Cortex of kidney (tissue), 1 donor: ENCODE measurements at places on chromosomes 5 and 9.

GRCh38 chr9:107483666-107484065 lies 5.9 kb downstream of the KLF4 start:
- DNase-seq: no peak

GRCh38 chr5:137791799-137792198 lies 37.6 kb upstream of the HNRNPA0 start:
- no peak for DNase-seq

- no peak for DNase-seq
These were observed 23.3 kb downstream of the ZDHHC11B start for GRCh38 chr5:761059-761771.

DNA sequence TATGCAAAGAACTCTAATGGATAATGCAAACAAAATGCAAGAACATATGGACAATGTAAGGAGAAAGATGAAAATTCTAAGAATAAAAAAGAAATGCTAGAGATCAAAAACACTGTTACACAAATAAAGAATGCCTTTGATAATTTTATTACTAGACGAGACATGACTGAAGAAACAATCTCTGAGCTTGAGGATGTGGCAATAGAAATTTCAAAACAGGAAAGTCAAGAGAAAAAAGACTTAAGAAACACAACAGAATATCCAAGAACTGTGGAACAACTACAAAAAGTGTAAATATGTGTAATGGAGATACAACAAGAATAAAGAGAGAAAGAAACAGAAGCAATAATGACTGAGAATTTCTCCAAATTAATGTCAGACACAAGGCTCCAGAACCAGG lies 140.5 kb upstream of the ACOT12 start:
- no peak for DNase-seq

- DNase-seq: no peak
These were observed 362.7 kb downstream of the GADD45G start for GRCh38 chr9:89967527-89967926.

- no peak for DNase-seq
These were observed 96.5 kb upstream of the LHFPL2 start for GRCh38 chr5:78744951-78745534.

DNA sequence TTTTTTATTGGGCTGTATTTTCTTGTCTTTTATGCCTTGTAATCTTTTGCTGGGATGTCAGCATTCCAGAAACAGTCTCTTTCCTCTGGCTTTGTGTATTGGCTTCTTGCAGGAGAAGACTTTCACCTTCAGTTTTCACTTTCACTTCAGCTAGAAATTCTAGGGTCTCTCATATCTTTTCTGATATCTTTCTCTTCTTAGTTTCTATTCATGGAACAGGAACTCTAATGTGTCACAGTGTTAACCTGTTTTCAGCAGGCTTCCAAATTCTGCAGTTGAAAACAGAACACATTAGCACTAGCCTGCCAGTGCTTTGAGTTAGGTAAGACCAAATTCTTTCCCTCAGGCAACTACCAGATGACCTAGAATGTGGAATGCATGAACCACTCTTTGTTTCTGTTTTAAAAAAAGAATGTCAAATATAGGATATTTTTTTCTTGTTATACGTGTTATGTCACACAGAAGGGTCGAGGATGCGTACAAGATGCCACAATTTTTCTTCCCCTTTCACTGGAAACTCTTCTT lies 164.7 kb downstream of the TUSC1 start:
- DNase-seq: no peak

DNA sequence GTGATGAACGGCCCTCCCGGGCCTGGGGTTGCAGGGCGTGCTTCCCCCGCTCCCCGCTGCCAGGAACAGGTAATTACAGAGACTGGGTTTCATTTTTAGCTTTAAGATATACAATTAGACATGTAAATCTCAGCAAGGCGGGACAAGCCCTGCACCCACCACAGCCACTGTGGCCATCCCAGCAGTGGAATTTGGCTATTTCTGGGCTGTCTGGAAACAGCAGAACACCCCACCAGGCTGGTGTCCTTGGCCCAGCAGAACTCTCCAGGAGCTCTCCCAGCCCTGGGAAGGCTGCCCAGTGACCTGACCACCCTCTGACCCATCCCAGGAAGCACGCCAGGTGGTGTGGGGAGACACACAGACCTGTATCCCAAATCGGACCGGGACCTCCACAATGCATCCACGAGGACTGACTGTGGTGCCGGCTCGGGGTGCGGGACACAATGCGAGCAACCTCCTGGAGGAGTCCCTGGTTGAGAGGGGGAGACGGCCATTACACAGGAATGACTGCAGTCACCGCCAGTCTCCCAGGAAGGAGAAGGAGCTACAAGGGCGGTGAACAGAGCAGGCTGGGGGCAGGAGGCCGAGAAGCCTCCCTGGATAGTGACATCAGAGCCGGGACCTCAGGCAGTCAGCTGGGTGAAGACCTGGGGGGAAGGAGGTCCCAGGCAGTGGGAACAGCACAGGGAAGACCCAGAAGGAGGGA lies 17.3 kb downstream of the EEIG1 start:
- no peak for DNase-seq

- no peak for DNase-seq
These were observed 490.7 kb downstream of the CDH18 start for GRCh38 chr5:19497229-19497815.

DNA sequence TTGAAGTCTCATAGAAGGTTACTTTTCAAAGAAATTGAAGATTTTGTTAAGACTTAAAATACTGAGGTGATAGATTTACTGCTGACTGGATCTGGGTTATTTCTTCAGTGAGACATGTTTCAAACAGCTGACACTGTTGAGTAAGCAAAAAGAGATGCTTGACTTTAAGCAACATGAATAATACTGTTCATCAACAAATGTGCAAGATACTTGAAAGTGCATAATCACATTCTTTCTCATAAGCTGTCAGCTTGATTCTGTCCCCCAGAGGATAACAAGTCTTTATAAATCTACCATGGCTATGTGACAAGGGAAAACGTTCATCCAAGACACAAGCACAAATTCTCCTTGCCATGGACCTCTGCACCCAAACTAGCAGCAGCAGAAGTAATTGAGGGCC lies 260.1 kb upstream of the CDH18 start:
- DNase-seq: no peak

- DNase-seq: no peak
These were observed 171.1 kb upstream of the SMIM23 start for GRCh38 chr5:171614511-171614910.

GRCh38 chr9:93681269-93682154 lies 105.1 kb downstream of the PHF2 start:
- no peak for DNase-seq

DNA sequence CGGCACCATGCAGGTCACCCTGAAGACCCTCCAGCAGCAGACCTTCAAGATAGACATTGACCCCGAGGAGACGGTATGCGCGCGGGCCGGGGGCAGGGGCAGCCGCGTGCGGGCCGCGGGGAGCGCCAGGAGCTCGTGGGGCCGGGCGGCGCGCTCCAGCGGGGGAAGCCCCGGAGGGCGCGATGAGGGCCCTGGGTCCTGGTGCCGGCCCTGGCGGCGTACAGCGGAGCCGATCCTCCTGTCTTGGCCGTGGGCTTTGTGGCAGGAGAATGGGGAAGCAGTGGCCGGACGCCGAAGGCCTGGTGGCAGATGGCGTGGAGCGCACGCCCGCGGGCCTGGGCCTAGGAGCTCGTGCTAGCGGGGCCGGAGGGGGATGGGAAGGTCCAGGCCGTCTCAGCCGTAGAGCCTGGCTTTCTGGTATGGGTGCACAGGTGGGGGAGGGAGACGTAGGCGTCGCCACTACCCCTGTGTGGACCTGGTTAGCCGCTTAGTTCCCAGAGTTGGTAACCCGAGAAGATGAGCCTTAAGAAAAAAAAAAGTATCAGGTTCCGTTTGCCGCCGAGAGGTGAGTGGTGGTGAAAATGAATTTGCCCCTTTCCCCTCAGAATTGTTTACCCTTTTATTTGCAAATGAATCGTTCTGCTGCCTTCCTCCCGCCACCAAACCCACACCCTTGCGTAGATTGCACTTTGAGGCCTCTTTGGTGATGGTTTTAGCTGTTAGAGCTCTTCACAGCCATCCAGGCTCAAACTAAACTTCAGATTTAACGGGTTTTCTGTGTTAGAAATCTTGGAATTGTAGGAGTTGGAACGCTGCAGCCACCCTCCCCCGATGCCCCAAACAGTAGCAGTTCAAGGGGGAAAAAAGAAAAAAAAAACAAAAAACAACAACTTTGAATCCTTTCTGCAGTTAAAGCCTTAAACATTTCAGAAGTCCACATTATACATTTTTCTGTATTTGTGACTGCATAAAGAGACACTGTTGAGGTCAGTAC lies 841 bp downstream of the RAD23B start:
- no peak for DNase-seq

- DNase-seq: no peak
These were observed 693.3 kb upstream of the WWC1 start for GRCh38 chr5:167598166-167598565.

DNA sequence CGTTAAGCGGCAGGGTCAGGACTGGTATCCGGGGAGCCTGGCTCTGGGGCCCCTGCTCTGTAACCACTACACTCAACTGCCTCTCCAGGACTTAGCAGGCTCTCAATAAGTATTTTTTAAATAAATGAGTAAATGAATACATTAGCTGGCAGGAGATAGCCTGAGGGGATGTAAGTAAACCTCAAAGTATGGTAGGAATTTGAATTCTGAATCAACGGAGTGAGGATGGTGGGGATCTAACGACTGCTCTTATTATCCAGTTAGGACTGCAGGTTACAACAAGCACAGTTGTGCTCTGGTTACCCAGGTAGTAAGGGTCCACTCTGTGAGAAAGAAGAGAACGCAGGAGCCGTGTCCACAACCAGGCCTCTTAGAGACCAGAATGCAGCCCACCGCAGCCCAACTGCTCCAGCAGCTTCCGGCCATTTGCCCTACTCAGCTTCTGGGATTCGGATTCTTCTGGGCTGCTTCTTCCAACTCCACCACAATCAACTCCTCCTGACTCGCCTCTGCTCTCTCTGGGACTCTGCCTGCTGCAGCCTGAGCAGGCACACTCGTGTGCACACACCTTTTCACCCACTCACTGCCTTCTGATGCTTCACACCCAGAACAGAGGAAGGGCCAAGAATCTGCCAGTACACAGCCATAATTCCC lies 52.6 kb downstream of the MED27 start:
- no peak for DNase-seq

GRCh38 chr9:122005597-122005996 lies 87.5 kb downstream of the TTLL11 start:
- DNase-seq: no peak

- no peak for DNase-seq
These were observed 64.2 kb upstream of the CPEB4 start for GRCh38 chr5:173823721-173824567.

DNA sequence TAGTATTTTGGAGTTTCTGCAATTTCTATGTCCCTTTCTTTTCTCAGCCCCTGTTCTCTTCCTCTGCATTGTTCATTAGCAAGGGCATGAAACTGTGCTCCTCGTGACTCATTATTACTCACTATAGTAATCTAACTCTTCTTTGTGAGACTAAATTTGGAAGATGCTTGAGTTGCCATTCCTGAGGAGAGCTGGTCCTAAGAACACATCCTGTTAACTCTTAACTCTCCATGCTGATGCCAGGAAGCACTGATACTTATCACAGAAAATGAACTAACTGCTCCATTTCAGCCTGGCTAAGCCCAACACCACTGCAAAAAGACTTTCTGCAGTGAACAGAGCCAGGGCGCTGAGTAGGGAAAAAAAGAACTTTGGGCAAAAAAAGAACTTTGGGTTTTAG lies 10.6 kb upstream of the CSNK1A1 start:
- DNase-seq: no peak

DNA sequence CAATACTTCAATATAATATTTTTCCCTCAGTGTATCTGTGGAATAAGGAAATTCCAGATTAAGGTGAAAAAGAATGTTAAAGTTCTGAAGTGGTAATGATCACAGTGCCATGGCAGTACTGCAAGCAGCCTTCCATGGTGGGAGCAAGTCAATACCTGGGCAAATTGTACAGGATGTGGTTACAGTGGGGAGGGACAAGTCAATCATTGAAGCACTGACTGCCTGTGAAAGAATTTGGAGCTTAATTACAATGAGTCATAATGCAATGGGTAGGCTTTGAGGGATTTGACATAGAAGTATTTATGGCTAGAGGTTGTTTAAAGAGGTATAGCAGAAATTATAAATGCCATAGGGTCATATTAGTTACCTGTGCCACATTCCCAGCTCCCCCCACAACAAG lies 786.5 kb upstream of the ACO1 start:
- no peak for DNase-seq

DNA sequence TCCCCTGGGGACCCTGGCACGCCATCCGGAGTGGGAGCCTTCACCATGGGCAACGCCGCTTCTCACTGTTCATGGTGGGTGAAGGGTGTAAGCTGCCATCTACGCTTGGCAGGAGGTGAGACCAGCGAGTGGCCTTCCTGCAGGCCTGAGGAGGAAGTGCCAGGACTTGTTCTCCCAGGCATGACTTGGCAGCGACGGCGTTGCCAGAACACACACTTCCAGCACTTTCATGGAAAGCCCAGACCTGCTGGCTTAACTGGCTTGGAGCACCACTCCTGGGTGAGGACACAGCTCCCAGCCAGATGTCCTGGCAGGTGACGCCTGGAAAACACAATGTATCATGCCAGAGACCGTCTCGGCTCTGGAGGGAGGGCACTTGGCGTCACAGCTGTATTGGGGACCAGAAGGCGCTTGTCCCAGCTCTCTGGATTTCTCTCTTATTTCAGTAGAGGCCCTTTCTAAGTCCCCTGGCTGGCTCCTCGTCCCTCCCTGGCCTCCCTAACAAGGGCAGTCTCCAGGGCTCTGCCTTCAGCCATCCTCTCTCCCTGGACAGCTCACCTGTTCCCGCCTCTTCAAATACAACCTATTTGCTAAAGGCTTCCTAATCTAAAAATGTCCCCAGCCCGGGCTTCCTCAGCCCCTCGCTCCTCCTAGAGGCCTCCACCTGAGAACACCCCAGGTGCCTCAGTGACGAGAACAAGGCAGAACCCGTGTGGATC lies 188.3 kb downstream of the OLFM1 start:
- DNase-seq: no peak

- no peak for DNase-seq
These were observed 58.4 kb downstream of the TEX10 start for GRCh38 chr9:100294341-100294740.
